NCI-H510A (cell line): ENCODE measurements at places on chromosomes 11 and 22.

- no peak for DNase-seq
These were observed 160.5 kb upstream of the TBCEL start for GRCh38 chr11:120863359-120863758.

DNA sequence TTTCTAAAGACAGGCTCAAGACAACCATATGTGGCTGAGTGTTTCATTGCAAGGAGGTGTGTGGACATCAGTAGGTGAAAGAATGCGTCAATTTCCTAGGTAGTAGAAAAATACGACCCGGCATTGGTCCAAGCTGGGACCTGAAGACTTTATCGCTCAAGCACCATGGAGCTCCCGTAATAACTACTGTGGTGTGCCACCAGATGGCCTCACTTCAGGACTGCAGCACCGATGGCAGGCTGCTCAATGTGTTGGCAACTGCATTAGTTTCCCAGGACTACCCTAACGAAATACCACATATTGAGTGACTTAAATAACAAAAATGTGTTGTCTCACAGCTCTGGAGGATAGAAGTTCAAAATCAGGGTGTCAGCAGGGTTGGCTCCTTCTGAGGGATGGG is 72.4 kb upstream of the FAT3 start:
- no peak for DNase-seq

- no peak for DNase-seq
These were observed 94.1 kb downstream of the USP35 start for GRCh38 chr11:78282821-78283220.

DNA sequence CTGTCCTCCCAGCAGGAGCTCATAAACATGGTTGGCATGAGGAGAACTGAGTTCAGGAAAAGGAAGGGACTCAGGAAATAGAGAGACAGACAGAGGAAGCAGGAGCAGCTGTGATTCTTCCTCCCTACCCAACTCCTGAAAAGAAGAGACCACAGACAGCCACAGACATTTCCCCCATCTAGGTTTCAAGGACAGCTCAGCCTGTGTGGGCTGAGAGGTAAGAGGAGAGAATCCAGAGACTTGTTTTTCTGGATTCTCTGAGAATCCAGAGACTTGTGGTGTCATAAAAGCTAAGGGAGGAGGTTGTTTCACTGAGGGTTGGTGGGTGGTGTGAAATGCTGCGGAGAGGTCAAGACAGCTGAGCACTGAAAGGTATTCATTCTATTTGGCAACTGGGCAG is 19.0 kb upstream of the STK33 start:
- no peak for DNase-seq

DNA sequence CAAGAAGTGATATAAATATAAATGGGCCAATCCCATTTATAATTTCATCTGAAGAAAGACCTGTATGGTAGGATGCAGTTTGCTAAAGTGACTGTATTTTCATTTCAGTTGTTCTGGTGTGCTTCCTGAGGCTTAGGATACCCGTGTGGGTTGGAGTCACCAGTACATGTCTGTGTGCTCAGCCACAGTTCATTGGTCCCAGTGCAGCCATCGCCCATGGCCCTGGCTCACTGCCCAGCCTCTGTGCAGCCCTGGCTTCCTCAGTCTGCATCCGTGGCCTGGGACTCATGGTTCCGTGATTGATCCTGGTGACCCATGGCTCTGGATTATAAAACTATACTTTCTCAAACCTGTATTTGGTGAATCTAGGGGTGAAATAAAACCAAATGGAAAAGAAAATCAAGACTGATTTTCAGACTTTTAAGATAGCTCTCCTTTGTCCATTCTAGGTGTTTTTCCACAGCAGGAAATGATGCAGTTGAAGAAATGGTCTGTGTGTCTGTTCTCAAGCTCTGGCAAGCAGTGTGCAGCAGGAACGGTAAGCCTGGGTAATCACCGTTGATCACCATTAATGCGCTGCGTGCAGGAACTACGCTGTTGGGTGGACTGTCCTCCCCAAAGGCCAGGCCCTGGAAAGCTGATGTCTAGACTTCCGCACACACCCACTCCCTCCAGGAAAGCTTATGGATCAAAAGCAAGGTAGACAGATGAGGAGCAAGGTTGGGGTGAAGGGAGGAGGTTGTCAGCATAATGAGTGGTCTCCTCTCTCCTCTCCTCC is 27.2 kb downstream of the TTC12 start:
- no peak for DNase-seq

DNA sequence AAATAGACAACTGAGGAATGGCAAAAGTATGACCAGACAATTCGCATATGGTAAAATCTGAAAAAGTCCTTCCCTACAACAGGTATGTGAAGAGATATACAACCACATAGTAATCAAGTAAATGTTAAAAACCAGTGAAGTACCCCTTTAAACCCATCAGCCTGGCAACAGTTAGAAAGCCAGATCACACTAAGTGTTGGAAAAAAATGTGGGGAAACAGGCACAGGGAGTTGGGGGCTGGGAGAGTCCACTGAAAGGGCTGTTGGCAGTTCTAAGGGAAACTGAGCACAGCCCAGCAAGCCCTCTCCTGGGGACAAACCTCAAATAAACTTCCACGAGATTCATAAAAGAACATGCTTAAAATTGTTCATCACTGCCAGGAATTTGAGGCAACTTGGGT is 242.1 kb downstream of the BUD13 start:
- no peak for DNase-seq

DNA sequence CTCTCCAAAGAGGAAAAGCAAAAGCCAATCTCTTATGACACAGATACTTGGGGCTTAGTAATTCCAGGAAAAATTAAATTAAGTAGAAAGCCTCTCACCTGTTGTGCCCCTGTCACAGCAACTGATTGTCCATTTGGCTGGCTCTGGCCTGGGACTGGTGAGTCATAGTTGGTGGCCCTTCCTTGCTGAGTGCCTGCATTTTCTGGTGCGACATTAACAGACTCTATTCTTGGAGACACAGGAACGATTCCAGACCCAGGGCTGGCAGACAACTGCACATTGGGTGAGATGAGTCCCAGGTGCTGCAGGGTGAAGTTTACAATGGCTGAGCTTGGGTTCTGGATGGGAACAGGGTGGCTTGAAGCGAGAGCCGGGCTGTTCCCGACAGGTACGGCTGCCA is 15.6 kb downstream of the E2F8 start:
- DNase-seq, result no peak

DNA sequence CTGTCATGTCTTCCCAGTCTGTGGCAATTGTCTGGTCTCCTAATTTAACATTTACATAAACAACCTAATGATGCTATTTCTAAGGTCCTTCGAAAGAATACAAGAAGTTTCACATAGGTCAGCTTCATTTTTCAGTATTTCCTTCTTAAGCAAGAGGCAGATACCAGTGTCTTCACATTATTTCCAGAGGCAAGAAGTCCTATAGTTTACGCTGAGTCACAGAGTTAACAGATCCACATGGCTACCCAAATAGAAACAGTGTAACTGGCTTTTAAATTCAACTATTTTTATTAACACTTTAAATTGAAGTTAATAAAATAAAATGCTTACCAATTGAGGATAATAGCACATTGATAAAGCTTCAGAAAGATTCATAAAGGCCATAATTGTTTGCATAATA is 10.9 kb downstream of the PRRG4 start:
- DNase-seq, result no peak
